ENCODE measurements at places on chromosomes 7 and 10.

- DNase-seq: no peak
These were observed 110.9 kb downstream of the COL13A1 start for GRCh38 chr10:69912589-69912988.

GRCh38 chr7:121689749-121690148 lies 183.2 kb upstream of the PTPRZ1 start:
- DNase-seq: no peak

GRCh38 chr10:29285624-29286051 lies 3.2 kb upstream of the LYZL1 start:
- DNase-seq: no peak

DNA sequence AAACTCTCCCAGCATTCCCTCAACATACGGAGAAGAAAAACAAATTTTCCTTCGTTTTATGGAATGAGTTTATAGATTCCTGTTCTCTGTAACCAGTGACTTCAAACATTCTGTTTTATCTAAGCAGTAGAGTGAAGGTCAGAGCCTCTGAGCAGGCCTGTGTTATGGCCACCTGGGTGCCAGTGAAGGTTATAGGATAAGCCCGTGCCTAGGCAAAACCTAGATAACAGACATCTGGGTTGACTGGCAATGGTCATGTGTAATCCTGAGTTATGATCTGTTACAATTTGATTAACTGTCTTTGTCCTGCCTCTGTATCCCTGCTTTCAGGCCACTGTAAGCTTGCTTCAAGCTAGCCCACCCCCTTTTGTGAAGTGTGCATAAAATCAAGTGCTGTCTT lies 8.3 kb downstream of the LSM5 start:
- no peak for DNase-seq

DNA sequence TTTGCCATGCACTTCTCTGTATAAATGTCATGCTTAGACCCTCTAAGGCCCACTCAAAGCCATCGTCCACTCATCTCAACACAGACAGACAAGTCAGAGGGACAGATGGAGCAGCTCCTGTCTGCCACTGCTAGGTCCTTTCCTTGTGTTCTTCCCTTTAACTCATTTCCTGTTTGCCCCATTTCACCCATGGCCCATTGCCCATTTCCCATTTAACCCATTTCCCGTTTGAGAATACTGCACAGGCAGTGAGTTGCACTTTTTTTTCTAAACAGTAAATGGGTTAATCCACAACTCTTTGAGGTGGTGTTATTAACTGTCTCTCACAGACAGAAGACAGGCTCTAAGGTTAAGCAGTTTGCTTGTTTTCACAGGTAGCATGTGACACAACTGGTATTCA lies 179.3 kb downstream of the NPSR1 start:
- no peak for DNase-seq

DNA sequence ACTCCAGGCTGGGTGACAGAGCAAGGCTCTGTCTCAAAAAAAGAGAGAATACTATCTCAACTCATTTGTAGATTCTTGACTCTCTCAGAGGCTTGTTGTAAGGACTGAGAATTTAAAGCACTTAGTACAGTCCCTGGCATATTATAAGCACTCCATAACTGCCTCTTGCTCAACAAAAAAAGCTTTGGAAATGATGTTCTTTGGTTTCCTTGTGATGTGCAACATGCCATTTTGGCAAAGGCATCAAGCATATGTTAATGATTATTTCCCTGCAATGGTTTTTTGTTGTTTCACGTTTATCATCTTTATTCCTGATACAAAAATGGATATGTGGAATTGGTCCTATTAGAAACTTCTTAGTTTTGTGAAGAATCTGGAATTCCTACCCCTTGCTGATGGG lies 15.7 kb downstream of the NOLC1 start:
- no peak for DNase-seq

DNA sequence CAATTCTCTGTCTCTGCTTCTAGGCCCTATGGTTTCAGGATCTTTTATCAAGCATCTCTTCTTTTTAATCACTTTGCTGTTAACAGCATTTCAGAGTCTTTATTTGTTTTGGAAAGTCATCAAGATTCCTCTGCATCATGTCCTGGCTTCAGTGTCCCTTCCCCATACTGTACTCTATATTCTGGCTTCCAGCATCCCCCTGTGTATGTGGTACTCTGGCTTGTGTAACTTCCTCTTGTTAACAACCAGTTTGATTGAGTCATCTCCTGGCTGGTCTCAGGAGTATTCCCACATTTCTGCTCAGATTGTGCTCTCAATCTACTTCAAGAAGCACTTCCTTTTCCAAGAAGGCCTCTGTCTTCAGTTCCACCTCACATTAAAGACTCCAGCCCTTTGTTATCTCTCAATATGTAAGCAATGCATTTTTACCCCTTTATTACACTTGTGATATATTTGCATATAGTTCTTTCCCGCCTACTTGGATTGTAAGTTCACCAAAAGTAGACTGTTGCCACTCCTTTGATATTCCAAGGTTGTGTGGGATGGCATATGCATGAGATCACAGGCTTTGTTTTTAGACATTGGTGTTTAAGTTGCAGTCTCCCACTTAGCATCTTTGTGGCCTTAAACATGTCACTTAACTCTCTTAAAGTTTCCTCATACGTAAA lies 15.1 kb upstream of the ATE1 start:
- peak; percentile 96 for DNase-seq
